ENCODE measurements at places on chromosomes 4 and X.

GRCh38 chr4:1053080-1053661 lies 41.7 kb downstream of the FGFRL1 start:
- DNase-seq: no peak

GRCh38 chr4:88865046-88865445 lies 167.4 kb upstream of the NAP1L5 start:
- no peak for DNase-seq

DNA sequence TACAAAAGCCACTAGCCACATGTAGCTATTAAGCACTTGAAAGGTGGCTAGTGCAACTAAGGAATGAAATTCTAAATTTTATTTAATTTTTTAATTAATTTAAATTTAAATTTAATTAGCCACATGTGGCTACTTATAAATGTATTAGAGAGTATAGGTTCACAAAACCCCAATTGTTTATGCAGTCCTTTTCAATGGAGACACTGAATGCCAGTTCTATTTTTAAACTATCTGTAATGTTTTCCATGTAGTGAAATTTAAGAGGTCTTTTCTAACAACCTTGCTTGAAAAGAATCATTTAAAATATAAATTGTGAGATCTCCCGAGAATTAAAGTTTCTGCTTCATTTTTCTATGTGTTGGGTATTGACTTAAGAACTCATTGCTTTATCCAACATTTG lies 153.0 kb downstream of the REELD1 start:
- DNase-seq: no peak

DNA sequence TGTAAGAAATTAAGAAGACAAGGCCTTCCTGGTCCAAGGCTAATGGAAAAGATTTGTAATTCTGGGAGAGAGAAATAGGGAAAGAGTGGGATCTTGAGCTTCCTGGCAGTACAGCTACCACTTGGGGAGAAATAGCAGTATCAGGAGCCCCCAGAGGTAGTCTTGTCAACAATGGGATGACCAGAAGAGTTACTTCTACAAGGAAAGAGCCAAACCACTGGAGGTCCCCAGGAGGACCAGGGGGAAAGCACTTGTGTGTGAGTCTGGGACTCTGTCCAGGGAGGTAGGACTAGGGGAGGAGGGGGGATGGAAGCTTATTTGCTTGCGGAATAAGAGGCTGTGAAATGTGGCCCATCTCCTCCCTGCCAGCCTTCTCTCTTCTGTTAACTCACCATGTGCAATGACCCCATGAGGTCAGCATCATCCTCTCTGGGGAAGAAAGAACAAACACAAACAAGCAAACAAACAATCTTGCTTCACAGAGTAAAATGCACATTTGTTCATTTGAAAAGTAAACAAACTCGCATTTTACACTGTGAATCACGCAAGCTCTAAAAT lies 160.1 kb downstream of the STK32B start:
- no peak for DNase-seq

DNA sequence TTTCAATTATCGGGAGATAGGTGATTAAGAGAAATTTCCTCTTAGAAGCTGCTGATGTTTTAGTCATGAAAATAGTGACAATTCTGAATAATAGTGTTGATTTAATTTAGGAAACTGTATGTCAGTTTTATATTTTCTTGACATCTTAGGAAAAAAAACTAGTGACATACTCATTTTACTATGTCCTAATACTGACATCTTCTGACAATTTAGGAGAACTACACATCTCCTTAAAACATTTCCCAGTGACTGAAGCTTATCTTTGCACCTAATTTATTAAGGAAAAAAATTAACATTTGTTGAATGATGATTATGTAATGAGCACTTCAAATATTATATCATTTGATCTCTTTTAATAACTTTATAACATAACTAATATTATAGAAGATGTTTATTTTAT lies 42.0 kb upstream of the RBMXL3 start:
- no peak for DNase-seq

DNA sequence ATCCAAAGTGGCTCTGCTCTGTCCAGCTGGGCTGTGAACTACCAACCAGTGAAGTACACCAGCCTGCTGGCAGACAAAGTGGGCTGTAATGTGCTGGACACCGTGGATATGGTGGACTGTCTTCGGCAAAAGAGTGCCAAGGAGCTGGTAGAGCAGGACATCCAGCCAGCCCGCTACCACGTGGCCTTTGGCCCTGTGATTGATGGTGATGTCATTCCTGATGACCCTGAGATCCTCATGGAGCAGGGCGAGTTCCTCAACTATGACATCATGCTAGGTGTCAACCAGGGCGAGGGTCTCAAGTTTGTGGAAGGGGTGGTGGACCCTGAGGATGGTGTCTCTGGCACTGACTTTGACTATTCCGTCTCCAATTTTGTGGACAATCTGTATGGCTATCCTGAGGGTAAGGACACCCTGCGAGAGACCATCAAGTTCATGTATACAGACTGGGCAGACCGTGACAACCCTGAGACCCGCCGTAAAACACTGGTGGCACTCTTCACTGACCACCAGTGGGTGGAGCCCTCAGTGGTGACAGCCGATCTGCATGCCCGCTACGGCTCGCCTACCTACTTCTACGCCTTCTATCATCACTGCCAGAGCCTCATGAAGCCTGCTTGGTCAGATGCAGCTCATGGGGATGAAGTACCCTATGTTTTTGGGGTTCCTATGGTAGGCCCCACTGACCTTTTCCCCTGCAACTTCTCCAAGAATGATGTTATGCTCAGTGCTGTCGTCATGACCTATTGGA lies 22.6 kb downstream of the NLGN3 start:
- DNase-seq: no peak

GRCh38 chrX:73446831-73447230 lies at the start of gene CDX4:
Gene CDX4 (plus strand): TSS chrX:73447053. CDS start chrX:73447254, 201 bp downstream.
- no peak for DNase-seq

GRCh38 chr4:52545099-52546069 lies 113.7 kb downstream of the USP46 start:
- DNase-seq: peak; percentile 34

DNA sequence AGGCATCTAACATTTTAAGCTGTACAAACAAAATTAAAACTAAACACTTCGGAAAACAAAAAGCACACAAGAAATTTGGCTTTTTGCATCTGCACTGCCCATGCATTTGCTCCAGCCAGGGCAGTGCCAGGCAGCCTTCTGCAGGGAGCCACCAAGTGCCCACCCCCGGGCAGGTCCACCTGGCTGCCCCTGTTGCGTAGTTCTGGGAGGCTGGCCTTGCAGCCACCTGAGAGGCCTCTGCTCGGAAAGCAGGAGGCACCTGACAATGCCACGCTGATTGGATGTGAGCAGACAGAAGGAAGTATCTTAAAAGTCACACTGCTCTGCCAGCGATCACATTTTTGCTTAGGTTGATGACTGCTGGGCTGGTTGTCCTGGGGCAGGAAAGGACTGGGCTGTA lies 3.5 kb downstream of the TMEM271 start:
- DNase-seq: no peak

- no peak for DNase-seq
Measured at GRCh38 chrX:1679238-1679637, 64.4 kb downstream of the ASMT start.

- DNase-seq: no peak
Measured at GRCh38 chr4:76963131-76963750, 13.7 kb downstream of the SEPTIN11 start.

GRCh38 chr4:83129264-83129663 lies 14.7 kb upstream of the PLAC8 start:
- no peak for DNase-seq

- DNase-seq: no peak
Measured at GRCh38 chrX:9955506-9955905, 11.7 kb upstream of the CLDN34 start.

DNA sequence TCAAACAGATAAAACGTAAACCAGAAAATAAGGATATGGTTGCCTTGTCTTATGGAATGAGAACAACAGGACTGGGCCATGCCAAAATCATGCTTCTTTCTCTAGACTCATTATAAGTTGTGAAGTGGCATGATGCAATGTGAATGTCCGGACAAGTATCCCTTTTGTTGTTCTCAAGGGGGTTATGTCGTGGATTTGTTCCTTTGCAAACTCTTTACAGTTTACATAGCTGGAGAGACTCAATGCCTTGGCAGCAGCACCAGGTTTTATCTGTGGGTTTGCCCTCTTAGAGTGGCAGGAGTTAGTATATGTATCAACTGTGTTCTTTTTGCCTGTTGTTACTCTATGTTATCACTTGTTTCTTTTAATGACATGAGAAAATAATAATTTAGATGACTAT lies 41.4 kb downstream of the SPRY1 start:
- DNase-seq: no peak

DNA sequence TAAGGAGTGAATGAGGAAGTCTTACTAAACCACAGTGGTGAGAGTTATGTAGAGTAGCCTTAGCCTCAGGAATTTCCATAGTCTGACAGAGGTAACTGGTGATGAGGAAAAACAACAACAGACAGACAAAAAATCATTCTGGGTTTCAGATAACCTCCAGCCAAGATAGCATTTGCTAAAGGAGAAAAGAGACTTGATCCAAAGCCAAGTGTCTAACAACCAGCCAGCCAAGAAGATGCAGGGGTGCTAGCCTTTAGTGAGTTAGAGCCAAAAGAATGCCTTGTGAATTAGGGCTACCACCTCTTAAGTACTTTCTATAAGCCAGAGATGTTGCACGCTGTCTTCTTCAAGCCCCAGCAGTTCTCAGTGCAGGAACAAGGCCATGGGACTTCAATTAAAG lies 478.0 kb upstream of the CPEB2 start:
- DNase-seq: no peak

DNA sequence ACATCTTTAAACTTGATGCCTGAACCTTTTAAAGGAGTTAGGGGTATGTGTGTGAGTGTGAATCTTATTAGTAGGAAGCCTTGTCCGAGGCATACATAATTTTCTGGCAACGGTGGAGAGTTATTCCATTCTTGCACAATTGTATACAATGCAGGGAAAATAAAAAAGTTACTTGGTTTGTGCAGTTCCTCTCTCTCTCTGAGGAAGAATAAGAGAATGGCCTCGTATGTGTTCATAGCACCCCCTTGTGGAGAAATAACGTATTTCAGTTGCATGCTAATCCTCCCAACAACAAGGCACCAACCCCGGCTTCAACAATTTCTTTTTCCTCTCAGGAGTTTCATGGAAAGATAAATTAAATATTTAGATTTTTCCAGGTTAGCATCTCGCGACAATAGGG lies 33.7 kb upstream of the FGF13 start:
- DNase-seq: no peak

- DNase-seq: no peak
Measured at GRCh38 chrX:22739276-22739675, 260.5 kb upstream of the DDX53 start.

DNA sequence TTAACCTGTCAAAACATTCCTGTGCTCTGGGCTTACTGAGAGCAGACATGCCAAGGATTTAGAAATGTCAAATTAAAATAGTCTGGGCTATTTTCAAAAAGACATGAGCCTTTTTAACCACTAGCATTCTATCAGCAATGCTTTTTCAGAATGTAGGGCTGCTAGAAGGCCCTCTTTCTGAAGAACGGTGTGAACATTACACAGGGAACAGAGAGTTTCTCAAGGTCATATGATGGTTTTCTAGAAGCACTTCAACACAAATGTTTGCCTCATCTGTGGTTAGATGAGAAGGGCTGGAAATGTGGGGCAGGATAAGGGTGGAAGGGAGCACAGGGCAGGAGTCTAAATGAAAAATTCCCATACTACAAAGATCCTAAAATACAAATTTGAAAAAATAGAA lies 39.3 kb downstream of the GRIA3 start:
- no peak for DNase-seq

GRCh38 chrX:48531358-48531959 lies 8.1 kb upstream of the TBC1D25 start:
- DNase-seq: no peak

- no peak for DNase-seq
Measured at GRCh38 chr4:185713731-185714130, 98.3 kb downstream of the SORBS2 start.

DNA sequence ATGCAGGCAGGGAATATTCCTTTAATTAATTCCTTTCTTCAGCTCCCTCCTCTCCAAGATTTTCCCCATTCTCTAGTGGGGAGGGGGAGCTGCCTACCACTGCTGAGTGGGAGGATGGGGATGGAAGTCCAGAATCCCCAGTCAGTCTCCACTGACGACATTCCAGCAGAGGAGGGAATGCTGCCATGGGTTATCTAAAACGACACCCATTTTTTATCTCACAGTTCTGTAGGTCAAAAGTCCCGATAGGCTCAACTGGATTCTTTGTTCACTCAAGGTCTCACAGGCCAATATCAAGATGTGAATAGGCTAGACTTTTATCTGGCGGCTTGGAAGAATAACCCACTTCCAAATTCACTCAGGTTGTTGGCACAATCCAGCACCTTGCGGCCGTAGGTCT lies 64.4 kb downstream of the SH3KBP1 start:
- no peak for DNase-seq

DNA sequence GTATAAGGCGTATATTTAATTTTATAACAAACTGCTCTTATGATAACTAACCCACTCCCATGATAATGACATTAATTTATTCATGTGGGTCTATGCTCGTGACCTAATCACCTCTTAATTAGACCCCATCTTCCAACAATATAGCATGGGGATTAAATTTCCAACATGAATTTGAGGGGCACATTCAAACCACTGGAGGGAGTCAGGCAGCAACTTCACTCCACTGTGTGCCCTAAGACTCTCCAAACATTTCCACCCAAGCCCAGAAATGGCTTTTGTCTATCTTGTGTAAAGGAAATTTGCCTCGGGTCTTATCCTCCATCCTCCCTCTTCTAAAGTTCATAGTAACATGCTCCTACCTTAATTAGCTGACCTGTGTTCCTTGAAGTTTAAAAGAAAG lies 616.1 kb upstream of the CPEB2 start:
- DNase-seq: no peak

GRCh38 chrX:51494409-51494808 lies 2.0 kb downstream of the NUDT11 start:
- no peak for DNase-seq

DNA sequence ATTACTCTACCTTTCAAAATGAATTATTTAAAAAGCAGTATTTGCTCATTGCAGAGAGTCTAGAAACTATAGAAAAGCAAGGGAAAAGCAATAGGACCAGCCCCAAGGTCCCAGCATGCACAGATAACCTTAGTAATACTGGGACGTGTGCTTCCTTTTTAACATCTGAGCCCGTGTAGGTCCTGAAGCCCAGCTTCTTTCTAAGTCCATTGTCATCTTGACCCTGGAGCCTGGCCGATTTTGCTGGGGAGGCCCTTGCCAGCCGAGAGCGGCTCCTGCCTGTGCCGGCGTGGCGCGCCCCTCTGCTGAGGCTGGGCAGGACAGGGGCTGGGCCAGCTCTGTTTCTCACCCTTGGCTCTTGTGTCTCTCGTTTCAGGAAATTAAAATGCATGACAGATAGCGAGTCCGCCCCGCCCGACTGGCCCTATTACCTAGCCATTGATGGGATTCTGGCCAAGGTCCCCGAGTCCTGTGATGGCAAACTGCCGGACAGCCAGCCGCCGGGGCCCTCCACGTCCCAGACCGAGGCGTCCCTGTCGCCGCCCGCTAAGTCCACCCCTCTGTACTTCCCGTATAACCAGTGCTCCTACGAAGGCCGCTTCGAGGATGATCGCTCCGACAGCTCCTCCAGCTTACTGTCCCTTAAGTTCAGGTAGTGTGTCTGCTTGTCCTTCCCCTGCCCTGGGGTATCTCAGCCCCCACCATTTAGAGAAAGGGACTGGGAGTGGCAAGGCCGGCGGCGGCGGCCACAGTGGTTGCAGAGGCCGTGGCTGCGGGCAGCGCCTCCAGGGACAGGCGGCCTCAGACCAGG lies 4.1 kb downstream of the MSANTD1 start:
- DNase-seq: no peak

- DNase-seq: no peak
Measured at GRCh38 chr4:54277691-54278090, 48.6 kb downstream of the PDGFRA start.

GRCh38 chr4:183645326-183645725 lies 13.7 kb downstream of the RWDD4 start:
- DNase-seq: no peak
